ENCODE measurements at places on chromosomes 5 and 9. TPM values are rescaled to one million over a fixed set of nuclear protein-coding genes. Genes with fewer than 3 reads are reported as not detected.

Gene ORM2
- not detected for total RNA-seq

Gene CXCL14
- under 0.01 TPM for total RNA-seq

Gene OR1Q1
- not detected for total RNA-seq

Gene GALNT12
- 2.5 TPM for total RNA-seq

Gene SH3PXD2B
- 8.2 TPM for total RNA-seq

Gene NDUFS4
- total RNA-seq = 34.2 TPM

Gene ZNF354C
- total RNA-seq = 5.6 TPM

Gene SPAAR
- total RNA-seq = 0.18 TPM

Gene CARTPT
- not detected for total RNA-seq

Gene GARNL3
- total RNA-seq = 5.0 TPM

Gene GLRA1
- total RNA-seq = not detected

Gene NSD1
- 31.0 TPM for total RNA-seq

Gene KCNN2
- total RNA-seq = 2.2 TPM

Gene SLCO4C1
- not detected for total RNA-seq

Gene MTAP
- total RNA-seq = 33.6 TPM

Gene RANBP17
- total RNA-seq = 29.7 TPM

Gene PLCXD3
- under 0.01 TPM for total RNA-seq

Gene NUTM2F
- not detected for total RNA-seq

Gene BAAT
- total RNA-seq = not detected

Gene SEMA5A
- total RNA-seq = 12.5 TPM

Gene SCAI
- 14.5 TPM for total RNA-seq

Gene GDNF
- total RNA-seq = 0.18 TPM

Gene ANKRD18A
- total RNA-seq = not detected

Gene GLRX
- total RNA-seq = 142 TPM

Gene PCDHGA12
- total RNA-seq = 9.7 TPM

Gene ICE1
- 26.7 TPM for total RNA-seq

Gene PDZD2
- total RNA-seq = not detected

Gene PRSS3
- 16.4 TPM for total RNA-seq

Gene FOXD4L5
- total RNA-seq = under 0.01 TPM

Data from IMR-90 (cell line).